ENCODE measurements at places on chromosomes 12 and 14. TPM values are rescaled to one million over a fixed set of nuclear protein-coding genes. Genes with fewer than 3 reads are reported as not detected.

GRCh38 chr12:31832740-31833729 lies 104.2 kb upstream of the AMN1 start:
- no peak for DNase-seq
- no peak overlapping the region for H3K27ac ChIP-seq
- no peaks in the 10 kb centered on the region for H3K27me3 ChIP-seq
- peaks cover 3% of the 10 kb centered on the region for H3K36me3 ChIP-seq

GRCh38 chr12:77591959-77592743 lies 238.5 kb upstream of the NAV3 start:
- H3K4me3 ChIP-seq = no peak overlapping the region
- peaks cover 11% of the 10 kb centered on the region for H3K4me1 ChIP-seq
- H3K27me3 ChIP-seq = peaks cover 1% of the 10 kb centered on the region
- no peaks in the 10 kb centered on the region for H3K36me3 ChIP-seq

DNA sequence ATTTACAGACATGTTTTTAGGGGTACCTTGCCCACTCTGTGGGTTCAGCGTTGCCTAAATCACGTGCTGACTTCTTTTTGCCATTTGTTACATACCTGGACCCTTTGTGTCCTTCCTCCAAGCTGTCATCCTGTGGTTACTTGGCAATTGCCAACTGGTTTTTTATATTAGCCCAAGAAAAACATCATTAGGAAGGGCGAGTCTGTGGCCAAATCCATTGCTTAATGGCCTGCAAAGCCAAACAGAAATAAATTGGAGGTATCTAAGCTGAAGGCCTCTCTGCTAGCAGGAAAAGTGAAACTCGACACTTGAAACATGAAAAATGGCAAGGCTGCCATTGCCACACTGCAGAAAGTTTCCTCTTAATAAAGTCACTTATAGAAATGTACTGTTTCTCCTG lies 190.4 kb downstream of the NUAK1 start:
- DNase-seq = no peak

DNA sequence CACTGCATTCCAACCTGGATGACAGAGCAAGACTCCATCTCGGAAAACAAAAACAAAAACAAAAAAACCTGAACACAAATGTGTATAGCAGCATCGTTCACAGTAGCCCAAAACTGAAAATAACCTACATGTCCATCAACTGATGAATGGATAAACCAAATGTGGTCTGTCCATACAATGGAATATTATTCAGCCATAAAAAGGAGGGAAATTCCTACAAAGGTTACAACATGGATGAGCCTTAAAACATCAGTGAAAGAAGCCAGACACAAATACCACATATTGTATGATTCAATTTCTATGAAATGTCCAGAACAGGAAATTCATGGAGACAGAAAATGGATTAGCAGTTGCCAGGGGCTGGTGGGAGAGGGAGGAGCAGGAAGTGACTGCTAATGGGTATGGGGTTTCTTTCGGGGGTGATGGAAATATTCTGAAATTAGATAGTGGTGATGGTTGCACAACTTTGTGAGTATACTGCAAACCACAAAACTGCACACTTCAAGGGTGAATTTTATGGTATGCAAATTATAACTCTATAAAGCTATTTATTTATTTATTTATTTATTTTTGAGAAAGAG lies 4.0 kb downstream of the MYL2 start:
- H3K4me1 ChIP-seq = no peaks in the 10 kb centered on the region
- no peak overlapping the region for H3K4me3 ChIP-seq
- DNase-seq = no peak
- H3K27me3 ChIP-seq = peaks cover 7% of the 10 kb centered on the region
- H3K27ac ChIP-seq = no peak overlapping the region

DNA sequence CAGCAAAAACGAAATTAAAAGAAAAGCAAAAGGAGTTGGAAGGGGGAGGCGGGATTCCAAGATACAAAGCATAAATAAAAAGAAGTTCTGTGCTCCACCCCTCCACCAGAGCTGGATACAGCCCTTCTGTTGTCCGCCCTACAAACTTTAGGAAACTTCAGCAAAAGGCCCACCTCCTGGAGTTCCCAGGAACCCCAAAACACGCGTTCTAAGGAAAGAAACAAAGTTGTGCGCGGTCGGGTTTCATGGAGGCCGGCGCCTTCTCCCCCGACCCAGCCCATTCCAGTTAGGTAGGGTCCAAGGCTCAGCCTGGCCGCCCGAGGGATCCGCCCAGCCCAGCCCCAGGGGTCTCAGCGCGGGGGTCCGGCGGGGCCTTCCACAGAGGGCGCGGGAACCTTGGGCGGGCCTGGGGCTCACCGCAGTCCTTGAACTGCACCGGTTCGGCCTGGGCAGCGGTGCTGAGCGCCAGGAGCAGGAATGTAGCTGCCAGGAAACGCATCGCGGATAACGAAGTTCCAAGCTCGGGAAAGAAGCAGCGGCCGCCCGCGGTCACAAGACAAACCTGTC lies at the start of gene NPC2:
Gene NPC2 (minus strand): TSS at position 530 of the 567 bp plus-strand sequence. CDS start 31 bp downstream, at position 499.
- peak within 1 kb of the TSS; percentile 87 for H3K27ac ChIP-seq
- DNase-seq = no peak
- H3K4me3 ChIP-seq = no peak within 1 kb of the TSS
- peaks cover 2% of the 10 kb centered on the region for H3K27me3 ChIP-seq
- no peaks in the 10 kb centered on the region for H3K36me3 ChIP-seq

DNA sequence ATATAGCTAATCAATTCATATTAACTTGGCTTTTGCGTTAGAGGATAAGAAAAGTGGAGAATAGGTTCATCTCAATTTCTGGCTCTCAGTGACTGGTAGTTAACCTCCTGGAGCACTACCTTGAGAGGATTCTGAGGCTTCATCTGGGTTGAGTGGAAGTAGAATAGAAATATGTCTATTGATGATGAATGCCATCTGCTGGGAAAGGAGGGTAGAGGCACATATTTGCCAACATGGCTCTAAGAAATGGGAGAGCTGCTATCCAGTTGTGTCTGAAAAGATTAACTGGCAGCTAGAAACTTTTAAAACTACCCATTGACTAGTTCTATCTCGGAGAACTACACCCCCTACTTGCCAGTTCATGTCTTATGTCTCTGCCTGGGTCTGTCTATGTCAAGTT lies 530.1 kb downstream of the NRXN3 start:
- H3K4me3 ChIP-seq = no peak overlapping the region
- no peaks in the 10 kb centered on the region for H3K36me3 ChIP-seq
- no peak overlapping the region for H3K27ac ChIP-seq
- no peaks in the 10 kb centered on the region for H3K4me1 ChIP-seq
- H3K27me3 ChIP-seq = no peaks in the 10 kb centered on the region
- DNase-seq = no peak

- H3K4me1 ChIP-seq = no peaks in the 10 kb centered on the region
- no peaks in the 10 kb centered on the region for H3K36me3 ChIP-seq
- no peak for DNase-seq
- no peak overlapping the region for H3K27ac ChIP-seq
- H3K27me3 ChIP-seq = peaks cover 6% of the 10 kb centered on the region
Measured at GRCh38 chr12:97643924-97644323, 181.3 kb downstream of the RMST start.

DNA sequence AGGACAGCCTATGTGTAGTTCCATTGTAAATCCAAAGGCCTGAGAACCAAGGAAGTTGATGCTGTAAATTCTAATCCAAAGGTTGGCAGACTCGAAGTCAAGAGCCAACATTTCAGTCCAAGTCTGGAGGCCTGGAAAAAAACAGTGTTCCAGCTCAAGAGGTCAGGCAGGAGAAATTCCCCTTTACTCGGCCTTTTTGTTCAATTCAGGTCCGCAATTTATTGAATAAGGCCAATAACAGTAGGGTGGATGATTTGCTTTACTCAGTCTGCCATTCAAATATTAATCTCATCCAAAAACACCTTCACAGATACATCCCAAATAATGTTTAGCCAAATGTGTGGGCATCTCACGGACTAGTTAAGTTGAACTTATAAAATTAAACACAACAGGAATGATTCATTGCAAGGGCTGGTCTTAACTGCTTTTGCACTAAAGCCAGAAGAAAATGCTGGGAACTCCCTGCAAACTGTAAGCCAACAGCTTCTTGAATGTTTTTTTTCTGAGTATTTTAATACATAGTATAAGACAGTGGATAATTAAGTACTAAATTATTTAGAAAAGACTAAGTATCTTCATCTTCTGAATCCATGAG lies 197.4 kb upstream of the GARIN6 start:
- H3K27ac ChIP-seq = no peak overlapping the region
- no peak overlapping the region for H3K4me3 ChIP-seq
- no peaks in the 10 kb centered on the region for H3K4me1 ChIP-seq
- H3K27me3 ChIP-seq = no peaks in the 10 kb centered on the region

- DNase-seq = peak; percentile 80
- peaks cover 20% of the 10 kb centered on the region for H3K4me1 ChIP-seq
- H3K36me3 ChIP-seq = peaks cover 16% of the 10 kb centered on the region
Measured at GRCh38 chr12:123269395-123269892, 2.2 kb downstream of the CDK2AP1 start.

DNA sequence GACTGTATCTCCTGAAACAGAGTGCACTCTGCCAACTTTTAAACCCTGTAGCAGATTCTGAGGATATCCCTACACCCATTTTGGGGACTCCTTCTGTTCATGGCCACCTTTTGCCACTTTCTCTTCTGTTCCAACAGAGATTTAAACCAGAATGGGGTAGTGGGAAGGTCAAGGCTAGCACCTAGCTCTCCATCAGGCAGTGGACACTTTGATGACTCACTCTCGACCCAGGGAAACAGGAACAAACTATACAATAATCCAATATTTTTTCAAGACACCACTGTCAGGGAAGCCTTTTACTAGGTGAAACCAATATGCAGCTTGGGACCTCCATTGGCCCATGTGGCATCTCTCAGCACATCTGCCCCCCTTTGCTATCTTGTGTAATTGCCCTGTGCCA lies 103.6 kb downstream of the DAAM1 start:
- H3K27me3 ChIP-seq = no peaks in the 10 kb centered on the region
- DNase-seq = no peak
- no peak overlapping the region for H3K27ac ChIP-seq
- peak overlapping the region; percentile 53 for H3K4me3 ChIP-seq
- H3K4me1 ChIP-seq = peaks cover 30% of the 10 kb centered on the region
- peaks cover 34% of the 10 kb centered on the region for H3K36me3 ChIP-seq

LRFN5 gene
- 13.3 TPM for total RNA-seq

AICDA gene
- 0.10 TPM for total RNA-seq

Measured in endothelial cell (in vitro differentiated cells).